Keratinocyte (primary cell): ENCODE measurements at places on chromosomes 2 and 18.

GRCh38 chr18:44848644-44849335 is 168.1 kb downstream of the SETBP1 start:
- H3K36me3 ChIP-seq, result no peaks in the 10 kb centered on the region
- no peak for DNase-seq
- no peaks in the 10 kb centered on the region for H3K27me3 ChIP-seq
- H3K4me1 ChIP-seq, result peaks cover 9% of the 10 kb centered on the region

- H3K27ac ChIP-seq, result no peak overlapping the region
- H3K27me3 ChIP-seq, result no peaks in the 10 kb centered on the region
- no peak for DNase-seq
- no peaks in the 10 kb centered on the region for H3K4me1 ChIP-seq
- no peaks in the 10 kb centered on the region for H3K36me3 ChIP-seq
Observed at GRCh38 chr2:118611691-118612090, 235.8 kb downstream of the EN1 start.

- no peak for DNase-seq
- H3K36me3 ChIP-seq, result no peaks in the 10 kb centered on the region
- H3K27ac ChIP-seq, result no peak overlapping the region
Observed at GRCh38 chr2:59462422-59463197, 1090.8 kb downstream of the BCL11A start.

GRCh38 chr2:122078451-122078850 is 323.0 kb downstream of the TSN start:
- H3K27me3 ChIP-seq, result no peaks in the 10 kb centered on the region
- no peak for DNase-seq
- H3K36me3 ChIP-seq, result no peaks in the 10 kb centered on the region
- H3K4me3 ChIP-seq, result no peak overlapping the region

- H3K36me3 ChIP-seq, result no peaks in the 10 kb centered on the region
- no peak overlapping the region for H3K27ac ChIP-seq
- H3K27me3 ChIP-seq, result no peaks in the 10 kb centered on the region
- no peak overlapping the region for H3K4me3 ChIP-seq
Observed at GRCh38 chr18:36627637-36628036, 201.2 kb downstream of the TPGS2 start.

DNA sequence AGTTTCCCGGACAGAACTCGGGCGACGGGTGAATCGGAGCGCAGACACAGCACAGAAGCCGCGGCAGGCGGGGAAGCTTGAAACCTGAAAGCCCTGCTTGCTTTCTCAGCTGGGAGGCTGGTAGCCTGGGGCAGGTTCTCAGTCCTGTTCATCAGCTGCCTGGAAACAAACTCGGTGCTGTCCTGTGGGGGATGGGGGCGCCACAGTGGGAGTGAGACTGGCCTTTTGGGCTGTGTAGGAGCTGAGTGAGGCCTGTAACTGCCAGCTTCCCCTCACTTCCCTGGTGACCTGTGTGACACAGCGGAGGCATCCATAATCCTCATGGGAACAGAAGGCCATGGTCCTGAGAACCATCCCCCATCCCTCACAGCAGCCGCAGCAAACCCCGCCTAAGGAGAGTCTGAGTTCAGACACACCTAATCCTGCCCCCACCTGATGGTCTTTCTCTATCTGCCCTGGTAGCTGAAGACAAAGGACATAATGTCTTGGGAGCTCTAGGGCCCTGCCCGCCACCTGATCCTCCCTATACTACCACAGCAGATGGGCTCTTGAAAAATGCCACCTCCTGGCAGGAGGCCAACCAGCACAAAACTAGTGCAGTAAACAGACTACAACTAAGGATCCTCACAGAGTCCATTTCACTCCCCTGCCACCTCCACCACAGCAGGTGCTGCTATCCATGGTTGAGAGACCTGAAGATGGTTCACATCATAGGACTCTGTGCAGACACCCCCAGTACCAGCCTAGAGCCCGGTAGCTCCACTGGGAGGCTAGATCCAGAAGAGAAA is 52.7 kb upstream of the LDLRAD4 start:
- no peaks in the 10 kb centered on the region for H3K36me3 ChIP-seq
- H3K27me3 ChIP-seq, result no peaks in the 10 kb centered on the region
- no peak overlapping the region for H3K4me3 ChIP-seq
- no peak overlapping the region for H3K27ac ChIP-seq
- no peak for DNase-seq

GRCh38 chr2:141595316-141595920 is 535.4 kb downstream of the LRP1B start:
- H3K4me3 ChIP-seq, result no peak overlapping the region
- no peaks in the 10 kb centered on the region for H3K4me1 ChIP-seq
- no peak for DNase-seq
- H3K27ac ChIP-seq, result no peak overlapping the region
- H3K36me3 ChIP-seq, result no peaks in the 10 kb centered on the region
- no peaks in the 10 kb centered on the region for H3K27me3 ChIP-seq

GRCh38 chr2:45857275-45857609 is 205.8 kb downstream of the PRKCE start:
- no peak for DNase-seq
- H3K27me3 ChIP-seq, result no peaks in the 10 kb centered on the region
- no peak overlapping the region for H3K27ac ChIP-seq
- no peaks in the 10 kb centered on the region for H3K36me3 ChIP-seq
- H3K4me3 ChIP-seq, result no peak overlapping the region
- H3K4me1 ChIP-seq, result peaks cover 5% of the 10 kb centered on the region

- H3K27ac ChIP-seq, result no peak overlapping the region
- no peak for DNase-seq
- H3K27me3 ChIP-seq, result no peaks in the 10 kb centered on the region
- peaks cover 9% of the 10 kb centered on the region for H3K4me1 ChIP-seq
- H3K4me3 ChIP-seq, result no peak overlapping the region
- H3K36me3 ChIP-seq, result peaks cover 37% of the 10 kb centered on the region
Observed at GRCh38 chr2:235049719-235050118, 97.9 kb downstream of the SH3BP4 start.

- no peak overlapping the region for H3K27ac ChIP-seq
- peaks cover 6% of the 10 kb centered on the region for H3K4me1 ChIP-seq
- DNase-seq, result no peak
- H3K4me3 ChIP-seq, result no peak overlapping the region
Observed at GRCh38 chr2:231277962-231278361, 79.5 kb downstream of the ARMC9 start.

DNA sequence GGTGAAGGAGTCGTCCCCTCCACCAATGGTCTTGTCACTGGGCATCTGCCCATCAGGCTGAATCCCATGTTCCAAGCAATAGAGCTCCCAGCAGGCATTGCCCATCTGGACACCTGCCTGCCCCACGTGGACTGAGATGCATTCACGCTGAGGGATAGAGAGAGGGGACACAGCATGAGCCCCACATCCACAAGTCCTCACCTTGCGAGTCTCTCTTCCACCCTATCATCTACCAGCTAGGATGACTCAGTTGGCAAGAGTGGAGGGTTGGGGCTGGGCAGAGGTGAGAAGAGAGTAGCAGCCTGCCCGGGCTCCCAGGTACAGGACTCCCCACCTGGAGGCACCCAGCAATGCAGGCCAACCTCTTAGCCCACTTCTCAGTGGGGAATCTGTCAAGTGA is 959 bp upstream of the TUBA4B start:
- H3K4me1 ChIP-seq, result peaks cover 52% of the 10 kb centered on the region
- H3K4me3 ChIP-seq, result peak overlapping the region; percentile 90
- no peak for DNase-seq
- H3K36me3 ChIP-seq, result peaks cover 34% of the 10 kb centered on the region
- H3K27me3 ChIP-seq, result peaks cover 4% of the 10 kb centered on the region

DNA sequence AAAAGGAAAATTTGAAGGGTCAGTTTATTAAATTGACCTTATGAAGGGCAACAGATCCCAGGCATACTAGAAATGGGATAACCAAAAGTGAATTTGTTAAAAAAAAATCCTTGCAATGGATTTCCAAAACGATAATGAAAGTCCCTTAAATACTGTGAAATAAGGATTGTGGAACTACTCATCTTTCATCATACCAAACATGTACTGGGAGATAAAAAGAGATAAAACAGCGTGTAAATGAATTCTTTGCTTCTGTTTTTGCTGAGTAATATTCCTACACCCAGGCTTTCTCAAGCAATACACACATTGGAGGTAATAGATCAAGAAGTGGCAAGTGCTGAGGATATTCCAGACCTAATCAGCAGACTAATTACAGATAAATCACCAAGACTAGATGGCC is 3.8 kb downstream of the LYPD6 start:
- DNase-seq, result no peak
- H3K27ac ChIP-seq, result no peak overlapping the region
- no peak overlapping the region for H3K4me3 ChIP-seq
- H3K4me1 ChIP-seq, result peaks cover 8% of the 10 kb centered on the region
- H3K36me3 ChIP-seq, result no peaks in the 10 kb centered on the region
- H3K27me3 ChIP-seq, result no peaks in the 10 kb centered on the region
